Fibroblast of the aortic adventitia (primary cell): ENCODE measurements at places on chromosomes 11 and 22.

GRCh38 chr11:78914503-78914902 lies 339.8 kb upstream of the NARS2 start:
- no peak for DNase-seq

- DNase-seq = no peak
Measured at GRCh38 chr11:2576549-2576948, 123.2 kb downstream of the KCNQ1OT1 start.

DNA sequence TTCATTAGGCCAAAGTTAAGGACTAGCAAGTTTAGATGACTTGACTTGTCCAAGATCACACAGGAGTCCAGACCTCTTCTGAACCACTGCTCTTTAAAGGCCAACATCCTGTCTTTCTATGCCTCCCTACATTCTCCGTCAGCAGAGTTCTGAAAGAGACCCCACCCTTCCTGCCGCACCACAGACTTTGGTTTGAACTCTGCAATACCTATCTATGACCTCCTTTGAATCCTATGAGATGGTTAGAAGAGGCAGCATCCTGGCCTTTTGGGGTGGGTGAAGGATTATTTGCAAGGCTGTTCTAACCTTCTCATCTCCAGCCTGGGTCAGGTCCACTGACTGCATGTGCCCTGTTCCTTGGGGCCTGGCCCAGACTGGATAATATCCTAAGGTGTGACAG lies 4.3 kb upstream of the RRM1 start:
- DNase-seq = no peak

DNA sequence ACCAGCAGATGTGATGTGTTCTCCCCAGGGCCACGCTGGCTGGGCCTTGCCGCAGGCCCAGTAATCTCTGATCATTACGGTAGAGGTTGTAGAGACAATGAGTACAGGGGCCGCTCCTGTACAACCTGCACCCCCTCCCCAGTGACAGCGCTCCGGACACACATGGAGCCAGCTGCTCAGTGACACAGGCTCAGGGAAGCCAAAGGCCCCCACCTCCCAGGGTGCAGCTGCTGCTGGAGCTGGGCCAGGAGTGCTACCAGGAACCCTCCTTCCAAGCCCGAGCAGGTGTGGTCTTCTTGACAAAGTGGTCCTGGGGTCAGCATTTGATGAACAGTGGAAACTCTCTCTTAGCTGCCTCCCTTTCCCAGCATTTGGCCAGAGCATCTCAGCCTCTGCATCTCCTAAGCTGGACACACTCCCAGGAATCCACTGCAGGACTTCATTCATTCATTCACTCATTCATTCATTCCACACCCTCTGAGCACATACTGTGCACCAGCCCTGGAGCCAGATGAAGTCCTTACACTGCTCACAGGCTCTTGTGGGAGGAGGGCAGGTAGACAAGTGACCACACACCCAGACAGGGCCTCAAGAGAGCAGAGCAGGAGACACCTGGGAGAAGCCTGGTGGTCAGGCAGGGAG lies 49.6 kb upstream of the MPEG1 start:
- no peak for DNase-seq

DNA sequence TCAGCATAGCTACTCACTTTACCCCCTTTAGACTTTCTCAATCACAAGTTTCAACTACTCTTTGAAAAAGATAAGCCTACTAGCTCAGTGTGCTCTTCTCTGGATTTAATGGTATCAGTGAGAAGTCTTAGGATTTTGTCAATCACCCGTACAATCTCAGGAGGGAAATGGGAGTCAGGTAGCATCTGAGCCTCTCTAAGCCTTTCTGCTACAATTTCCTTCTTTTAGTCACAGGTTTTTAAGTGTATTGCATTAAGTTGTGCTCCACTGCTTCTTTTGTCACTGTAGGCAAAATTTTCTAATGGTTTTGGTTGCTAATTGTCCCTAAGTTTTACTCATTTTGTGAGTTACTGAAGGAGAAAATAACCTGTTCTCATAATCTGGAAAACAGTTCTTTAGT lies 758.5 kb upstream of the CCDC90B start:
- DNase-seq = no peak

DNA sequence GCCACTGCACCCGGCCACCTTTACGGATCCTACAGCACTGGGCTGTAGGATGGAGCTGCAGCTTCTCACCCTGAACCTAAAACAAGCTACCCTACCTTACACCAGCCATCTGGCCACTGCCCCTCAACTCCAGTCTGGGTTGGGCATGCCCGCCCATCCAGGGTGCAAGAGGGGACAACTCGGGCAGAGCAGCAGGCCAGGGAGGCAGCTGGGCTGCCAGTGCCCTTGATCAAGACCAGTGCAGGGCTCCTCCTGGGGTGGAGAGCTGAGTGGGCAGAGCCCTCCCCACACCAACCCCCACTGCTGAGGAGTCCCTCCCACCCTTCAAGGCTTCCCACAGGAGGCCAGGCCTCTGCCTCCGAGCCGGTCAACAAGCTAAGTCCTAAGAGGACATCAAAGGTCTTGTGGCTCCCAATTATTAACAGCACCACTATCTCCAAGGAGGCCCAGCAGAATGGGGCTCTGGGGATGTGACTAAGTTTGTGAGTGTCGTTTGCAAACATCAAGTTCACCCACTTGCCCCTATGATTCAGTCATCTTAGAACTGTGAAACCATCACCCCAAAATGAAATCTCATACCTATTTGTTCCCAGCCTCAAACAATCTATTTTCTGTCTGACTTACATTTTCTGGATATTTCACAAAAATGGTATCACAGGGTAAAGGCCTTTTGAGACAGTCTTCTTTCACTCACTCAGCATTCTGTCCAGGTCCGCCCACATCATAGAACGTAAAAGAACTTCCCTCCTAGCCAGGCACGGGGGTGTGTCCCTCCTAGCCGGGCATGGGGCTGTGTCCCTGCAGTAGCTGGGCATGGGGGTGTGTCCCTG lies 11.0 kb downstream of the GATD1 start:
- no peak for DNase-seq

DNA sequence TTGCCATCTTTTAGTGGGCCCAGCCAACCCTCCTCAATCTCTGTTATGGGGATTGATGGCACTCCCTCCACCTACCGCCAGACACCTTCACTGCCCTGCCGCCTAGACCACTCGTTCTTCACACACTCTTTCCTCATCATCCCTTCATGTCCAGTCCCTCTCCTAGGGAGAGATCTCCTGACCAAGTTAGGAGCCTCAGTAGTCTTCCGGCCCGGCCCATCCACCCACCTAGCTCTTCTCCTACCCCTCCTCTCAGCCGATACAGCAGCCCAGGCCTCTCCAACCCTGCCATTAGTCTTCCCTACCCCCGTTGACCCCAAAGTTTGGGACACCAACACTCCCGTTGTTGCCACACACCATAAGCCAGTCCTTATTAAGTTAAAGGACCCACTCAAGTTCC lies 11.0 kb upstream of the OR56A3 start:
- DNase-seq = no peak

- DNase-seq = peak; percentile 15
Measured at GRCh38 chr11:41461057-41461681, 1.7 kb upstream of the LRRC4C start.

DNA sequence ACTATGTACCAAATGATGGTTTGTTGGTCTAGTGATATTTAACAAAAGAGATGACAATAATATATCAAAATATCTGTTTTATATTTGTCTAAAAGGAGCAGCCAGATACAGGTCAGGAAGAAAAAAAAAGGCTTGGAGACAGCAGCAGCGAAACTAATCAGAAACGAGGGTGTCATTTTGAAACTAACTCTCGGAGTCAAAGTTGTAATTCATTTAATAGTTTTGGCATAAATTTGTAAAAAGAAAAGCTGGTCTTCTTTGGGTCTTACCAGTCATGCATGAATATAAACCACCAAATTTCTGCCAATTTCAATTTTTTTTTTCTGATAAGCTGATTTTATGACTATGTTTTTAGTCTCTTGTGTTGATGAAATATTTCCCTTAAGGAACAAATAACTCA lies 25.5 kb downstream of the NPAT start:
- DNase-seq = no peak

GRCh38 chr11:15157181-15157580 lies 42.5 kb downstream of the INSC start:
- peak; percentile 74 for DNase-seq

GRCh38 chr11:3204141-3205015 lies 14.2 kb downstream of the MRGPRG start:
- no peak for DNase-seq

DNA sequence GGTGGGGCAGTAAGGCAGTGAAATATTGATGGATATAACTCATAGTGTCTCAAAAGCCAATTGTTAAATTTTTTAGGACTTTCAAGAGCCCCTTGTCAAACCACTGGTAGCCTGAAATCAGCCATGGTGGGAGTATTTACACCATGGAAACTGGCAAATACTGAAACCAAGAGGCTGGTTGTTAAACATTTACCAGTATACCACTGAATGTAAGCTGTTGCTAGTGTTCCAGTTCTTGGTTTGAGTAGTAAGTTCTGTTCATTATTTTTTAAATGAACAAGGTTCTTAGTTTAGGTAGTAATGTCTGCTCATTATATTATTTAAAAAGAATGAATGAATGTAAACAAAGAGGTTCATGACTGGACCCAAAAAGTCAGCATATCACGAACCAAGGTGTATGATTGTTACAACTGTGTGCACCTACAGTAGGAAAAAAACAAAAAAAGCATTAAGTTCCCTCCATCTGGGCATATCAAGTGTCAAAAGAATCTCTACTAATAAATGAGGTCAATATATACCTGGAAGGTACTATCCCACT lies 4.5 kb upstream of the EIF3F start:
- no peak for DNase-seq

DNA sequence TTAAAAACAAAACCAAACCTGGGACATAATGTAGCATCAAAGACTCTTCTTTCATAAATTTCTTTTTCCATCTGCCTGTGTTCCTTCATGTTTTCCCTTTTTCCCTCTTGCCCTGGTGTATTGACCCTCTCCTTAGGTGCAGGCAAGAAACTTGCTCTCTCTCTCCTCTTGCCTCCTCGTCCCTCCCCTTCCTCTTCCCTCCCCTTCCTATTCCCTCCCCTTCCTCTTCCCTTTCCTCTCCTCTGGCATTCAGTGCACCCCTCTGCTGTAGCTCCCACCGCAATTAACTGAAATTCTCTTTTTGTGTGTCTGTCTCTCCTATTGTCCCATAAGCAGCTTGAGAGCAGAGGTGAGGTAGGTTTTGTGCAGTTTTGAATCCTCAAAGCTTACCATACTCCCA lies 49.9 kb downstream of the CSF2RB start:
- no peak for DNase-seq

GRCh38 chr22:28815111-28815510 lies 14.7 kb upstream of the XBP1 start:
- DNase-seq = no peak

DNA sequence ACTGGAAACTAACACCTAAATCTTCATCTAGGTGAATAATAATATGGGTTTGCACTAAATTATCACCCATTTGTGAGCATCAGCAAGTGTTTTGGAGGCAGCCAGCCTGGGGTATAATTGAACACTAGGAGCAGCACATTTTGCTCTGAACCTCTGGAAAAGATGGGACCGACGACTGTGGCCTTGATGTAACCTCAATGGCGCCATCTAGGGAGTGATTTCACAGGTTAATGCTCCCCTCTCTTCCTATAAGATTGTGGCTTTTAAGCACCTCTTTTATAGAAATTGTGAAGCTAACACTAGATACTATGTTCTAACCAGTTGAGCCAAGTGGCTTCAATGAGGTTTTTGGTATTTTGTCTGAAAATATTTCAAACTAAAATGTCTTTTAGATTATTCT lies 203.7 kb downstream of the NELL1 start:
- DNase-seq = no peak
